HFFc6 (cell line): ENCODE measurements at places on chromosomes 6 and 20. TPM values are rescaled to one million over a fixed set of nuclear protein-coding genes. Genes with fewer than 3 reads are reported as not detected.

DNA sequence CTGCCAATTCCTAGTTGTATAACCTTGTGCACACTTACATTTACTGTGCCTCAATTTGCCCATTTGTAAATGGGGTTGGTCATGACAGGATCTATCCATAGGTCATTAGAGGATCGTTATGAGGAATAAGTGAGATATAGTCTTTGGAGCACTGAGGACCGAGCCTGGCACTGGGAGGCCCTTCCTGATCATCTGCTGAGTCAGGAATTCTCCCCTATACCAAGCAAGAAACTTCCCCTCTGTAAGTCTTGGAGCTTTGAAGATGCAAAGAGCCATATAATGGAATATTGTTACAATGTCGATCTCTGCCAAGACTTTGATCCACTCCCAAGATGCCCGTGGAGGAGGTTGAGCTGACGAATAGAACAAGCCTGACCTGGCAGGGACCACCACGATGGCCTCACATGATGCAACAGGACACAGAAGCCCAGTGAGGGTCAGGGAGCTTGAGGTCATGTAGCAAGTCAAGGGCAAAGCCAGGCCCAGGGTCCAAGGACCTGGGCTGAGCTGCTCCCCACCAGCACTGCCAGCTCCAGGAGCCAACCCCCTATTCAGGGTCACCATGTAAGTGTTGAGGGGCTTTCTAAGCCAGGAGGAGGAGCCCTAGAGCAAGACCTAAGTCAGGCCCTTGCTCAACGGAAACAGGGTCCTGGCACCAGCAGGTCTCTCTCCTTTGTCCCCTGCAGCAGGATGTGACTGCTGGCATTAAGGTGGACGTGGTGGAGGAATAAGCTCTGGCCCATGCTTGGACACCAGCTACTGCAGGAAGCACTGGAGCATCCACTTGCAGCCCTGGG lies 16.7 kb downstream of the PDRG1 start:
- no peak for DNase-seq

- peak; percentile 58 for DNase-seq
Observed at GRCh38 chr20:41476013-41476441, 109.4 kb upstream of the EMILIN3 start.

DNA sequence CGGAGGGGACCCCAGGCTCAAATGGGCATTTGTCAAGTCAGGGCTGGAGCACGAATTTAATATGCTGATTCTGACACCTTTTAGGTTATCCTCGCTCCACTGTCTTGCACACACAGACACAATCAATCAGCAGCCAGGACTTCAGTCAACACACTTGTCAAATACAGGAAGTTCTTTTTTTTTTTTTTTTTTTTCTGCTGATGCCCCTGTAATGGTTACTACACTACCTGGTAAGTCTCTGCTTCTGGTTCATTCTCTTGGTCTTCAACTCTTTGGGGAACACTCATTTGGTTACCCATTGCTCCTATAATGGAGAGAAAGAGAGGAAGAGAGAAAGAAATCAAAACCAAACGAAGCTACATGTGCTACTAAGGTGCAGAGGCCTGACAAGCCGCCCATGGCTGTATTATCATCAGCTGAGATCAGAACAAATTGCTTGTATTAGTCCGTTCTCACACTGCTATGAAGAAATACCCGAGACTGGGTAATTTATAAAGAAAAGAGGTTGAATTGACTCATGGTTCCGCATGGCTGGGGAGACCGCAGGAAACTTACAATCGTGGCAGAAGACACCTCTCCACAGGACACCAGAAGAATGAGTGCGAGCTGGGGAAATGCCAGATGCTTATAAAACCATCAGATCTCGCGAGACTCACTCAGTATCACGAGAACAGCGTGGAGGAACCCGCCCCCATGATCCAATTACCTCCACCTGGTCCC lies 11.8 kb downstream of the BCAS1 start:
- DNase-seq = no peak

- no peak for DNase-seq
Observed at GRCh38 chr6:90575267-90575666, 11.6 kb downstream of the MAP3K7 start.

DNA sequence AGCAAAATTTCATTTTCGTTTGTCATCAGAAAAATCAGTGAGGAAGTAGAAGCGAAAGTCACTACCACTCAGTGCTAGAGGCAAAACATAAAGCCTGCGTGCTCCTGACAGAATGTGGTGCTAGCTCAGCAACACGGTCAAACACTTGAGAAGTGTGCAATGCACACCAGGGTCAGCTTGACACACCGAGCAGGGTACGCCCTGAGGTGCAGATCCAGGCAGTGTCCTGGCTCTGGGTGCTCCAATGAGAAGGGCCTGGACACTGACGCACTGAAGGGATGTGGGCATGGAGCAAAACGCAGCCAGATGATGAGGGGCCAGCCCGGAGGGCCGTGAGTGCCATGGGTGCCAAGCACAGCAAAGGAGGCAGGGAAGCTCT lies 5.9 kb downstream of the RNASET2 start:
- DNase-seq = no peak

DNA sequence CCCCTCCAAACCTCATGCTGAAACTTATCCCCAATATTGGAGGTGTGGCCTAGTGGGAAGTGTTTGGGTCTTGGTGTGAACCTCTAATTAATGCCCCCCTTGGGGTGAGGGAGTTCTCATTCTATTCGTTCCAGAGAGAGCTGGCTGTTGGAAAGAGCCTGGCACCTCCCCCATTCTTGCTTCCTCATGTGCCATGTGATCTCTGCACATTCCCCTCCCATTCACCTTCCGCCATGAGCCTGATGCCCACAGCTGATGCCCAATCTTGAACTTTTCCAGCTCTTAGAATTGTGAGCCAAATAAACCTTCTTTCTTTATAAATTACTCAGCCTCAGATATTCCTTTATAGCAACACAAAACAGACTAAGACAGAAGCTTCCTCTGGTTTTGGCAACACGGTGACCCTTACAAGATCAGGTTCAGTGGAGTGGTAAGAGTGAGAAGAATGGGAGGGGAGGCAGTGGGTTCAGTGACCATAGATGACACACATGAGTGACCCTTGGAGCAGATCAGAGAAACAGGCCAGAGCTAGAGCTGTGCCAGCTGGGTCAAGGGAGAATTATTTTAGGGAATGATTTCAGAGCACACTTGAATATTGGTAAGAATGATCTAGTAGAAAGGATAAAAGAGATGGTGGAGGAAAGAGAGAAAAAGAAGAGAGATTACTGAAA lies 176.4 kb downstream of the LY86 start:
- DNase-seq = no peak

- DNase-seq = no peak
Observed at GRCh38 chr20:5882166-5882565, 68.2 kb downstream of the TRMT6 start.

DNA sequence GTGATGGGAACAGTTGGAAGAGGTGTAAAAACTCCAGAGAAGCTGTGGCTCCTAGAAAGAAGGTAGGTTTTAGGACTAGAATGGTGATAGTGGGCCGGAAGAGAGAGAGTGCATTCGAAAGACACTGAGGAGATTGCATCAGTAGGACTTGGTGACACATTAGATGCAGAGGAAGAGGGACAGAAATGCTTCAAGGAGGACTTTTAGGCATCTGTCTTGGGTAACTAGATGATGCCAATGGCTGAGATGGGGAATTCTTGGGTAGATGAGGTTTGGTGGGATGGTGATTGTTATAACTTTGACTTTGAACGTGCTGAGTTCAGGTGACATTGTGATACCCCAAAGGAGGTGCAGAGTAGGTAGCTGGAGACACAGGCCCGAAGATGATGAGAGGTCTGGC lies 196.5 kb downstream of the GMPR start:
- DNase-seq = no peak

DNA sequence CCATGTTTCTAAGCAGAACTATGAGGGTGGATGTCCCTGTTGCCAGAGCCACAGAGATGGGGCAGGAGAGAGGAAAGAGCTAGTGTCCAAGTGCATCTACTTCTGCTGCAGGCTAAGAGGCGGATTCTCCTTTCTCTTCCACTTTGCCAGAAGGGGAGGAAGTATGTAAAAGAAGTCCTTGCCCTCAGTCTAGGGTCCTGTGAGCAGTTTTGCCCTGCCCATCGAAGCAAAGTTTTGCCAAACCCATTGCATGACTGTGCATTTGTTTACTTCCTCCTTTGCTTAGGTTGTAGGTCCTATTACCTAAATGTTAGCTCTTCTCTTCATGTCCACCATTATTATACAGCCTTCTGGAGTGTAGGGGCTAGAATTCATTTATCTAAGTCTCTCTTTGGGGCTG lies 106.2 kb upstream of the ARMC2 start:
- DNase-seq = no peak

DNA sequence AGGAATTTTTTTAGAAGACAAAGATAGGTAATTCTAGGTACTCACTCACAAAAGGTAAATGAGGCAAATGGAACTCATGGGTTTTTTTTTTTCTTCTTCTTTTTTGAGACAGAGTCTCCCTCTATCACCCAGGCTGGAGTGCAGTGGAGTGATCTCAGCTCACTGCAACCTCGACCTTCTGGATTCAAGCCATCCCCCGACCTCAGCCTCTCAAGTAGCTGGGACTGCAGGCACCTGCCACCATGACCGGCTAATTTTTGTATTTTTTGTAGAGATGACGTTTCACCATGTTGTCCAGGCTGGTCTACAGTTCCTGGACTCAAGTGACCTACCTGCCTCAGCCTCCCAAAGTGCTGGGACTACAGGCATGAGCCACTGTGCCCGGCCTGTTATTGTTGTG lies 126.1 kb downstream of the LRRC1 start:
- no peak for DNase-seq

GRCh38 chr6:61980622-61981021 lies 305.4 kb downstream of the KHDRBS2 start:
- DNase-seq = no peak

C6orf58 gene
- total RNA-seq = 0.27 TPM in 1 of 3 replicates, not detected in the others

ATP9A gene
- total RNA-seq = 23.1 to 32.1 TPM (median 25.9 TPM) in 3 replicates

SRSF12 gene
- not detected in 3 replicates for total RNA-seq

SAMD10 gene
- total RNA-seq = 2.3 to 2.6 TPM (median 2.5 TPM) in 3 replicates

PACRG gene
- not detected in 3 replicates for total RNA-seq
